Cortex of kidney (tissue), 1 donor: ENCODE measurements at places on chromosomes 4 and X.

GRCh38 chr4:21307709-21308108 lies 607.5 kb downstream of the PACRGL start:
- DNase-seq, result no peak

DNA sequence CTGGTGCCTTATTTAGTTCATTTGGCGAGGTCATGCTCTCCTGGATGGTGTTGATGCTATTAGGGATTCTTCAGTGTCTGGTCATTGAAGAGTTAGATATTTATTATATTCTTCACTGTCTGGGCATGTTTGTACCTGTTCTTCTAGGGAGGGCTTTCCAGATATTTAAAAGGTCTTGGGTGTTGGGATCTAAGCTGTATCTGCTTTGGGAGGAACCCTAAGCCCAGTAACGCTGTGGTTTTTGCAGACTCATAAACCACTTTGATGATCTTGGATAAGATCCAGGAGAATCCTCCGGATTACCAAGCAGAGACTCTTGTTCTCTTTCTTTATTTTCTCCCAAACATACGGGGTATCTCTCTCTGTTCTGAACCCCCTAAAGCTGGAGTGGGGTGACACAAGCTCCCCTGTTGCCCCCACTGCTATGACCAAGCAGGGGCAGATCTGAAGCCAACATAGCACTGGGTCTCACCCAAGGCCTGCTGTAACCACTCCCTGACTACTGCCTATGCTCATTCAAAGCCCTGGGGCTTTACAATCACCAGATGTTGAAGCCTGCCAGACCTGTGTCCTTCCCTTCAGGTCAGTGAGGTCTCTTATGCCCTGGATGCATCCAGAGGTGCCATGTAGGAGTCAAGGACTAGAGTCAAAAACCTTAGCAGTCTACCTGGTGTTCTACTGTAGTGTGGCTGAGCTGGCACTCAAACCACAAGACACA lies 187.6 kb downstream of the GUCY2F start:
- no peak for DNase-seq

DNA sequence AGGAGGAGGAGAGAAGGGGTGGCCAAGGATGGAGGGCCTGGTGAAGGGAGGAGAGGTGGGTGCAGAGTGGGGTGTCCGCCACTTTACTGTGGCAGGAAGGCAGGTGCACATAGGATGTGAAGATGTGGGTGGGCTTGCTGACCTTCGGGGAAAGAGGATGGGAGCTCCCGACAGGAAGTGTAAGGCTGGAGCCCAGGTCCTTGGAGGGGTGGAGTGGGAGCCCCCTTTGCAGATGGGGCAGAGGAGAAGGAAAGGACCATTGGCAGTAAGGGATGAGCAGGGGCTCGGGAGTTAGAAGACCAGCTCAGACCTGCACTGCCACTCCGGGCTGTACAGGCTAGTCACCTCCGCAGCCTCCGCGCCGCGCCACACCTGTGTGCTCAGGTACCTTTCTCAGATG lies 89.5 kb downstream of the EVC start:
- DNase-seq, result no peak

GRCh38 chr4:6362896-6363295 lies 93.2 kb downstream of the WFS1 start:
- no peak for DNase-seq

DNA sequence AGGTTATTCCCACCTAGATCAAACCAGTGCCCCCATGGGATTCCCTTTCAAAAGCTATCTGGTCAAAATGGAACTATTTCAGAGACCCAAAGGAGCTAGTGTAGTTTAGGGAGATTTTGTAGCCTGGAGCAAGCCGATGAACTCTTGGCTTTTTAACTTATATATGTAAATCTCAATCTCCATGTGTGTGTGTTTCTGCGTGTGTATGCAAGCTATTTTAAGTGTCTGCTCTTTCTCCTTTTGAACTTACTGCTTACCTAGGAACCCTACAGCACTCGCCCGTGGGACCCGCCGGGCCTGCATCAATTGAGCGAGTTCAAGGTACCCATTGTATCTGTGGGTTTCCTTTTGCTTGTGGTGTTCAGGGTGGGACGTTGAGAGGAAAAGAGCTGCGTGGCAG lies 10.4 kb downstream of the CSTF2 start:
- DNase-seq, result no peak

GRCh38 chrX:129779086-129779672 lies 570 bp upstream of the SASH3 start:
- no peak for DNase-seq

DNA sequence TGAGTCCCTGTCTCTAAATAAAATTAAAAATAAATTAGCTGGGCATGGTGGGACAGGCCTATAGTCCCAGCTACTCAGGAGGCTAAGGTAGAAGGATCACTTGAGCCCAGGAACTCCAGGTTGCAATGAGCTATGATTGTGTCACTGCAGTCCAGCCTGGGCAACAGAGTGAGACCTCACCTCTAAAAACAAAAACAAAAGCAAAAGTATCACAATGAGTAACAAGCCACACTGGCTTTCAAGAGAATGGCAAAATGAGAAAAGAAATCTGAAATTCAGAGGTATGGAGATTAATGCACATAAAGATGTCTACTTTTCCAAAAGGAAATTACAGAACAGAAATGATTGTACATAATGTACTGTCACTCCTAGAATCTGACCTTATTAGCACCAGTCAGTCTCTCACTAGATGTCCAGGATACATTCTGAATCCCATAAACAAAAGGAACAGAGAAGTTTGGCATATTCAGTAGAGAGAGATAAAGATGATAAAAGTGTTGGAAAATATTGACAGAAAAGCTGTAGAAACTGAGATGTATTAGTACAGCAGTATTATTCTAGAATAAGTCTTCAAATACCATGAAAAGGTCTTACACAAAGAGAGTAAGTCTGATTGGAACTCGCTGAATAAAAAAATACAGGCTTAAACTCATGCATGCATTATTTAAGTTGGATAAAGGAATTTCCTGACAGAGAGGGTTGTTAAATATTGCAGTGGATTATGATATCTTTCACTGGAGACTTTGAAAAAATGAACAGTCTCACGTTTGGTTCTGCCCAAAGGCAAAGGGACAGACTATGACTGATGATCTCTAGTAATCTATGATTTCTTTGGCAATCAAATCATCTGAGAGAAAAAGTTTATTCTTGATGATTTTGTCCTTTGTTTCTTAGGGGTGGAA lies 102.5 kb downstream of the SH3RF1 start:
- no peak for DNase-seq

DNA sequence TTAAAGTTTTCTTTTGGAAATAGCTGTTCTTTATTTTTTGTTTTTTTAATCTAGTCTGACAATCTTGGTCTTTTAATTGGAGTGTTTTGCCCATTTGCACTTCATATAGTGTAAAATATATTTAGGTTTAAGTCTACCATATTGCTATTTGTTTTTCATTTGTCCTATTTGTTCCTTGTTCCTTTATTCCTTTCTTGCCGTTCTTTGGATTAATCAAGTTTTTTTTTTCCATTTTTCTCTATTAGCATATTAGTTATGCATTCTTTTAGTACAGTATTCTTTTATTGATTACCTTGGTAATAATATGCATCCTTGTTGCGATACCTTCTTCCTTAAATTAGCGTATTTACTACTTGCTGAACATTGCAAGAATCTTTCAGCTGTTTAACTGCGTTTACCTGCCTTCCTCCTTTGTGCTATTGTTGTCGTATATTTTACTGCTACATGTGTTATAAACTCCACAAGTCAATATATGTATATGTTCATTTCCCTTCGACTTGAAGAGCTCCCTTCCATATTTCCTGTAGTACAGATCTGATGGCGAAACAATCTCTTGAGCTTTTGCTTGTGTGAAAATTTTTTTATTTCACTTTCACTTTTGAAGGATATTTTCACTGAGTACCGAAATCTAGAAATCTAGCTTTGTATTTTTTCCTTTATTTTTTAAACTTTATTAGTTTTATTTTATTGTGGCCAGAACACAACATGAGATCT lies 23.9 kb upstream of the RNF212 start:
- DNase-seq, result no peak

GRCh38 chrX:1023676-1024075 lies 188.8 kb downstream of the CRLF2 start:
- no peak for DNase-seq

DNA sequence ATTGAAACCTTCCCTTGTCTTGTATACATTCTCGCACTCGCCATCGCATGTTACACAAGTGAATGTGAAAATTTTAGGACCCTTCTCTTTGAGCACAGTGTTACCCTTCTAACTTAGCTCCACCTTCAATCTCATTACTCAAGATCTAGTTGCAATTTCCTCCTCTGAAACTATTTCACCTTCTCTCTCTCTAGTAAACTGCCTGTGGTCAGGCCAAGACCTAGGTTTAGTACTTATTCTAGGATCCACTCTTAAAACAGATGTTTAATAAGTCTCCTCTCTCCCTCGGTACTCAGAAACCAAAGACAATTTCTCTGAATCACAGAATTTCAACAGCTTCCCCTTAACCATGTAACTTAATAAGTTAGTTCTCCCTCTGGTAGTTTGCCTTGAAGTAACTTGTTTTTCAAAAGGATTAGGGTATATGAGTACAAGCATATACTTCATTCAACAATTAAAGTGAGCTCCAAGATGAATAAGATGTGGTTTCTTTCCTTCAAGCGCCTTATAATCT lies 156.0 kb downstream of the SH3KBP1 start:
- DNase-seq, result no peak

DNA sequence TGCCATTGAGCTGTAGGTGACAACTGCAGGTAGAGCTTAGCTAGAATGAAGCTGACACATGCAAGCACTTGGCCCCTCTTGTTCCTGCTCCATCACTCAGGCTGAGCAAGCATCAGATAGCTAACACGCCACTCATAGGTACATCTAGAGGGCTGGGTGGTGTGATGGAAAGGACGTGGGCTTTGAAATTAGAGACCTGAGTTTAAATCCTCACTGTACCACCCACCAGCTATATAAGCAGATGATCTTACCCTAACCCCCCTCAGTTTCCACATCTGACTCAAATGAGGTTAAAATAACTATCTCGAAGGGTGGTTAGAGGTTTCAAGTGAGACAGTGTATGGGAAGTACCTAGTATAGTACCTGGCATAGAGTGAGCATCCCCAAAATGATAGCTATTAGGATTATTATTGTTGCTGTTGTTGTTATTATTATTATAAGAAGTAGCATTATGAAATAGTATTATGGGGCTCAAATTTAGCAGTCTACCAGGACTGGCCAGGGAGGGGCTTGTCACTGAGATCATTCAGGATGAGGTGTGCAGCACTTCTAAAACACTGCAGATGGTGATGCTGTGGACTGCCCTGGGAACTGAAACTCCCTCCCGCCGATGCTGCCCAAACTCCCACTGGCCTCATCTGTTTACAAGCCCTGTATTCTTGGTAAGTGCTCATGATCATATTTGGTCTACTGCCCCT lies 59.0 kb downstream of the REELD1 start:
- no peak for DNase-seq

DNA sequence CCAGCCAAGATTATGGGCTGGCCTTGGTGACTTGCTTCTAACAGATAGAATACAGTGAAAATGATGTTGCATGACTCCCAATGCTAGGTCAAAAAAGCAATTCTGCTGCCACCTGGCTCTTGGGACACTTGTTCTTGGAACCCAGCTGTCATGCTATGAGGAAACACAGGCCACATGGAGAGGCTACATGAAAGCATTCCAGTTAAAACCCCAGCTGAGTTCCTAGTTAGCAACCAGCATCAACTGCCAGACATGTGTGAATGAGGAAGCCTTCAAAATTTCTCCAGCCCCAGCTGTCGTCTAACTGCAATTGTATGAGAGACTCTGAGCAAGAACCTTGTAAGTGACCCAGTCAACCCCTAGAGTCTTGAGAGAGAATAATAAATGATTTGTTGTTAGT lies 105.2 kb upstream of the FGF16 start:
- no peak for DNase-seq

DNA sequence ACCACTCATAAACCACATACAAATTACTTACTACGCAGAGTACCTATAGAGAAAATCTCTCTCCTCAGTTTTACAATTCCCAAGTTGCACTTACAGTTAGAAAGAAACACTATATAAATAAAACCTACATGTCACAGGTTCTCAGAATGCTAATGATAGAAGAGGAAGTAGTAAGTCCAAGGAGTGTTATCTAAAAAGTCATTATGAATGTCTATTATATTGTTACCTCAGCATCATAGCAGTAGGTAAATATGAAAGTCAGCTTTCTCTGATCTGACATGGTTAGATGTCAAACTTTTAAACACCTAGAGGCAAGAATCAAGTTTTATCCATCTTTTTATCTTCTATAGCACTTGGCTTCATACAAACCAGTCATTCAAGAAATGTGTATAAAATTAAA lies 163.2 kb upstream of the FAM241A start:
- no peak for DNase-seq

DNA sequence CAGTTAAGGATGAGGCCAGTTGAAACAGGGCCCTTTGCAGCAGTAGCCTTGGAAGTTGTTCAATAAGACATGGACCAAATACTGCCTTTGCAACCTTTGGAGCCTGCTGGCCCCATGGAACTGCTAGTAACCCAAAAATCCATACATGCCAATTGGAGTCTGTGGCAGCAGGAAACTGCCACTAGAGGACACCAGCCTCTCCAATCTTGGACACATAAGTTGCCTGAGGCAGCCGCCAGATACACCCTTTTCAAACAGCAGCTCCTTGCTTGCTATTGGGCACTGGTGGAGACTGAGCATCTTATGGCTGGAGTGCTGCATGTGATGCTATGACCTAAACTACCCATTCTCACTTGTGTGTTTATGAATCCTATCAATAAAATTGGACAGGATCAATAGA lies 14.8 kb upstream of the LAP3 start:
- no peak for DNase-seq

DNA sequence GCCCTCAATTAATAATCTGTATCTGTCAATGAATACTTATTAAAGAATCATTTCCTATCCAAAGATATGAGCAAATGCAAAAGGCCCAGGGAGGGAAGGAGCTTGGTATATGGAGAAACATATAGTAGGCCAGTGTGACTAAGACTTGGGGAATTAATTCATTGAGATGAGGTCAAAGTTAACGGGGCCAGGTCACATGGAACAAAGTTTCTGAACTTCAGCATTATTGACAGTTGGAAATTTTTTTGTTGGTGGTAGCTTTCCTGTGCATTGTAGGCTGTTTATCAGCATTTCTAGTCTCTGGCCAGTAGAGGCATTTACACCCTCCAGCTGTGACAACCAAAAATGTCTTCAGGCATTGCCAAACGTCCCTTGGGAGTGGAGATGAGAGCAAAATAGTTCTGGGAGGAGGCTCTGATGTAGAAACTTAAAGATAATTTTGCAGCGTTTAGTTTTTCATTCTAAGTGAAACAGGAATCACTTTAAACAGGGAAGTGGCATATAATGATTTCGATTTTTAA lies 202.0 kb downstream of the SLC4A4 start:
- DNase-seq, result no peak

- no peak for DNase-seq
Measured at GRCh38 chr4:58514299-58514698, 1404.1 kb upstream of the IGFBP7 start.

DNA sequence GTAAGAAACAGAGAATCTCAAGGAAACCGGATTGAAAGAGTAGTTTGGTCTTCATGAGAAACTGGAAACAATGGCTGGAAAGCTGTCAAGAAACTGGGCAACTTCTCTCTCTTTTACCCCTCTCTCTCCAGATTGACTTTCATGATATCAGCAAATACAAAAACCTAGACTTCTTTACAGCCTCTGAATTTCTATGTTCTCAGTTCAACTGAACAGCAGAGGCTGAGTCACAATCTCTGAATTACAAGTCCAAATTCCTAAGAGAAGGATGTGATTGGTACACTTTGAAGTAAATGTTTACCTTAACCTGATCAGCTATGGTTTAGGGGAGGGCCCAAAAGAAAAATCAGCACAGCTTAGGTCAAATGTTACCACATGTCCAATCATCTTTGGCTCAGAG lies 974.9 kb downstream of the RPA4 start:
- DNase-seq, result no peak

GRCh38 chr4:105306158-105306781 lies 159.6 kb downstream of the TET2 start:
- no peak for DNase-seq

GRCh38 chr4:4800646-4801408 lies 58.6 kb upstream of the MSX1 start:
- no peak for DNase-seq
